ENCODE measurements at places on chromosomes 4 and X. TPM values are rescaled to one million over a fixed set of nuclear protein-coding genes. Genes with fewer than 3 reads are reported as not detected.

DNA sequence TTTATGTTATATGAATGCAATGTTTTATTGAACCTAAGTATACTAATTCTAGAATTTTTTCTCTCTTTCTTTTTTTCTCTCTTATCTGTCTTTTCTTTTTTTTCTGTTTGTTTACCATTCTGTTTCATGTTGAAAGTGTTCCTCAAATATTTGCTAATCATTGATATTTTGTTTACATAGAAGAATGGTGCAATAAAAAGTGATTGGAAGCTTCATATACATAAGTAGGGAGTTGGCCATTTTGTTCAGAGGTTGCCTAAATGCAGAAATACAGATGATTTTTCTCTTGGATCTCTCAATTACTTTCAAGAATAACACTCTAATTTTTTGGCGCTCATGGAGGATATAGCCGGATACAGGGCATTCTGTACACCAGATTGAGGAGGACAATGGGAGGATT is 5.7 kb upstream of the SERTM2 start:
- no peak for DNase-seq

NCAPG gene
- polyA plus RNA-seq: 23.9 TPM

AFM gene
- polyA plus RNA-seq: not detected

- DNase-seq: no peak
These were observed 4.1 kb downstream of the ABCB7 start for GRCh38 chrX:75151827-75152592.

GRCh38 chrX:29690061-29690460 is 525.3 kb upstream of the MAGEB2 start:
- DNase-seq: no peak

DNA sequence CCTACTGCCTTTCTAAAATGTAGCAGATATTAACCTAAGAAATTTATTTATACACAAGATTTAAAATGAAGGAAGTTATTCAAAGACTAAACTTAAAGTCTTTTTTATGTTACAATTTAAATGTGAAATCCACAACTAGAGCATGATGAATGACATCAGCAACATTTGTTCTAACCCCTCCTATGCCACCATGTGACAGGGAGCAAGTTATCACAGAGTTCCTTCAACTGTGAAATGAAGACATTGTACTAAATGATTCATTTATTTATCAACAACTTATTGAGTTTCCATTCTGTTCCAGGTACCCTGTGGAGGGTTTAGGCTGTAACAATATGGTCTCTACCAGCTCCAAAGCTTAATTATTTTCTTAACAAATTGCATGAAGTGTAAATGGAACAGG is 76.9 kb downstream of the SLC39A8 start:
- no peak for DNase-seq

- DNase-seq: no peak
These were observed 118.0 kb upstream of the PPARGC1A start for GRCh38 chr4:24007860-24008261.

GRCh38 chr4:132488555-132488954 is 660.5 kb upstream of the PCDH10 start:
- DNase-seq: no peak

GRCh38 chrX:10052906-10053625 is 85.9 kb downstream of the CLDN34 start:
- DNase-seq: no peak

- no peak for DNase-seq
These were observed 190.6 kb downstream of the CCSER1 start for GRCh38 chr4:90317785-90318184.

NRK gene
- polyA plus RNA-seq: not detected

Measured in A549 (cell line).